ENCODE measurements at places on chromosomes 6 and 20. TPM values are rescaled to one million over a fixed set of nuclear protein-coding genes. Genes with fewer than 3 reads are reported as not detected.

GRCh38 chr6:89045576-89045975, 35.0 kb upstream of the PNRC1 start:
- no peak for DNase-seq

DNA sequence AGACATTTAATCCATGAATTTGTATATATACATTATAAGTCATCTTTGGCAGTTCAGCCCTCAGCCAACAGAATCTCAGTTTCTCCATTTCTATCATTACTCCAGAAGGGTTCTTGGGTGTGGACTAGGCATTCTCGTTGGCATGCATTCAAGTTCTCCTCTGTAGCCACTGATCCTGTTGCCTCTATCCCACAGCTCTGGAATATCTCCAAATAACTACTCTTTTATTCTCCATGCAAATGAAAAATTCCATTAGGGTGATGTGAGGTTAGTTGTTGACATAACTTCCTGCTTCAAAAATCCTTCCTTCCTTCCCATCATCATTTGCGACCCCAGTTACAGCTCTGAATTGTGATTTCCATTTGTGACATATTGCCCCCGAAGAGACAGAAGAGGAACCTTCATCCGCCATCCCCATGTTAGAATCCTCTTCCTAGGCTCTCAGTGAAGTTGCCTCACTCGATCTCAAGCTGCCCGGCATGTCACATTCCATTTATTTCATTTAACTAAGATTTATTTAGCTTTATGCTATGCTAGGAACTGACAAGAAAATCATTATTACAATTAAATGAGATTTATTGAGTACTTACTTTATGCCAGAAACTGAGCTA, 93.7 kb upstream of the EDN1 start:
- DNase-seq = no peak

SLC13A3 gene
- total RNA-seq = 6.9 TPM

DEFB124 gene
- not detected for total RNA-seq

DNA sequence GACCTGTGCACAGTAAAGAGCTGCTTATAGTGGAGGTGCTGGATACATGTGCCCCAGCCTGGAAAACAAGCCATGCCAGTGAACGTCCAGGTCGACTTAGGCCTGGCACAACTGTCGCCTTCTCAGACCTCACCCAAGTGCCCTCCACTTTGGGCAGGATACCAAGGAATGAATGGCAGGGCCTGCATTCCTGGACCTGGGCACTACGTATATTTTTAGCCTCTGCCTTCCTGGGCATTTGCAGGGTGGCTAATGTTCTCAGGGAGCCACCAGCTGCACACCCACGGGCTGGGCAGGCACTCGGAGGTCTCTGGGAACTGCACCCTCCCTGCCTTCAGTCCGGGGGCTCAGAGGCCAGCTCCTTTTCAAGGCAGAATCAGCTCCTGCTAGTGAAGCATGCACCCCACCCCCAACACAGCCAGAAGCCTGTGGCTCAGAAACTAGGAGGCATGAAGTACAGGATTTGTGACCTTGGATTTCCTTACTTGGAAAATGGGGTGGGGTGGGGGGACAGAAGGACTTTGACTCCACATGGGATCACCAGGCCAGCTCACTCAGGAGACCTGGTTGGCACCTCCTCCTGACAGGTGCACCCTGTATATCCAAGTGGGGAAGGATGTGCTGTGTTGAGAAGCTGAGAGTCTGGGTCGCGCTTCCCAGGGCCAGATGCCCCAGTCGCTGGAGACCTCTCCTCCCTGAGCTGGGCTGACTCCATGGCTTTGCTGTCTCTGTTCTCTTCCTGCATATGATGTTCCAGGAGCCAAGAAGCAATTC, 2.5 kb upstream of the LSM14B start:
- DNase-seq = no peak

DNA sequence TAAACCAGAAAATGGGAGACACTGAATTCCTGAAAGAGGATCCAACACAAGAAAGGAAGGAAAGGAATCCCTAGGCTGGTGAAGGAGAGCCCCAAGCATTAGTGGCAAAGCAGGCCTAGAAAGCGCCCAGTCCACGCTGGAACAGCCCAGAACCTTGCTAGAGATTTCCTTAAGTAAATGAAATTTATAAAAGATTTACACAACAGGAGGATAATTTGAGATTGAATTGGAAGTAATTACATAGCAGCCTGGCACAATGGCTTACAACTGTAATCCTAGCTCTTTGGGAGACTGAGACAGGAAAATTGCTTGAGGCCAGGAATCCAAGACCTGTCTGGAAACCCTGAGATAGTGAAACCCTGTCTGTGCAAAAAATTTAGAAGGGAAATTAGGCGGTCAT, 26.8 kb upstream of the C20orf144 start:
- no peak for DNase-seq

DNA sequence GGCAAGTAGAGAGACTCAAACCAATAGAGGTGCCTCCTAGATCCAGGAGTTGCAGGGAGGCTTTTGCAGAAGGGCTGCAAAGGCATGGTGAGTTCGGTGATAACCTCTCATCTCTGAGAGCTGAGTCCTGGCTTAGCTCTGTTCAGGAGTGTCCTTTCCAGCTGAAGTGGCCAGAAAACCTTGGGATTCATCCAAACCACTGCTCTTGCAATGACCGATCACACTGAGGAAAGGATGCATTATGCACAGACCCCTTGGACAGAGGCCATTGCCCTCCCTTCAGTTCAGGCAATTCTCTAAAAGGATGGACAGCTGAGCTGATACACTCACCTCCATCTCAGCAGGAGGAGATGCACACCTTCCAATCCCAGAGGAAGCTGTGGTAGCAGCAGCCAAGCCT, 158.8 kb upstream of the ENPP5 start:
- DNase-seq = no peak

Measured in H7 (cell line).